ENCODE measurements at places on chromosomes 7 and 10.

DNA sequence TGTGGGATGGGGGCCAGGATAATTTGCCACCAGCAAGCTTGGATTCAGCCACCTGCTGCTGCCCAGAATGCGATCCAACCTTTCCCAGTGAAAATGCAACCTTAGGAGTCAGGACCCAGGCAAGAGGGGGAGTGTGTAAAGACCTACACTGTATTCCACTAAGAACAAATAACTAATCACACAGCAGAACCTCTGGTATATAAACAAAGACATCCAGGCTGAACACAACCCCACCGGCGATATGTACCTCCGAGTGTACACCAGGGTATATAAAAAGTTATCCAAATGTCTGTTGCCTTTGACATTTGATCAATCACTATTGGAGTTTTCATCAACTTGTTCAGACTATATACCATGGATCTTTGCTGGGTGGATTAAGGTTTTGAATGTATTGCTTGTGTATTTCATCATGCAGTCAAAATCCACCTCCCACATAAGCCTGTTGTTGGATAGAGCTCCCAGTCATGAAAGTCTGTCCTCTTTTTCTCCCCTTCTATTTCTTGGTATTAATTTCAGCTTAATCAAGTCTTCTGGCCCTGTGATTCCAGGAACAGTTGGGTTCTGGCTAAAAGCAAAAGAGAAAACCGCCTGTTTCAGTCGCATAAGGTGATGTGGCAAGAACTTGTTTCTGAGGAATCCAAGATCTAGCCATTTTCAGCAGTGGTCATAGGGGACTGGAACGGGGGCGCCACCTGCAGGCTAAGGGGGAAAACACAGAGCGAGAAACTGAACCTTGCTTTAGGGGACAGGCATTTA, 290.7 kb downstream of the CCDC3 start:
- DNase-seq = peak; percentile 50

- DNase-seq = no peak
Observed at GRCh38 chr10:30970760-30971460, 60.8 kb downstream of the ZNF438 start.

DNA sequence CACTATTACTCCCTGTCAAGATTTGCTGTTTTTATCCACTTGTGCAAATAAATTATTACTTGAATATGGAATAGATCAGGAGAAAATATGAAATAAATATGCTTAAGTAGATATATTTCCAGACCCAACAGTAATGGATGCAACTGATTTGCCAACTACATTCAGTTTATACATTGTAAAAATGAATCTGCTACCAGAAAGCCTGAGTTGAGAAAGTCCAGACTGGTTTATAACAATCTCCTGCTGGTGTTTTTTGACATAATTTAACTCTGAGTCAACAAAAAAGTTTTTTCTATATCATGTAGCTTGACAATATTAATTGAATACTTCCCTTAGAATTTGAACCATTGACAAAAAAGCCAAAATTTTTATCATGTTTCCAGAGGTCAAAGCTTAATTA, 265.8 kb upstream of the SEMA3D start:
- no peak for DNase-seq

- DNase-seq = peak; percentile 93
Observed at GRCh38 chr7:27697861-27698430, 35.3 kb upstream of the HIBADH start.

- DNase-seq = no peak
Observed at GRCh38 chr10:108454224-108454623, 1289.7 kb upstream of the SORCS1 start.

DNA sequence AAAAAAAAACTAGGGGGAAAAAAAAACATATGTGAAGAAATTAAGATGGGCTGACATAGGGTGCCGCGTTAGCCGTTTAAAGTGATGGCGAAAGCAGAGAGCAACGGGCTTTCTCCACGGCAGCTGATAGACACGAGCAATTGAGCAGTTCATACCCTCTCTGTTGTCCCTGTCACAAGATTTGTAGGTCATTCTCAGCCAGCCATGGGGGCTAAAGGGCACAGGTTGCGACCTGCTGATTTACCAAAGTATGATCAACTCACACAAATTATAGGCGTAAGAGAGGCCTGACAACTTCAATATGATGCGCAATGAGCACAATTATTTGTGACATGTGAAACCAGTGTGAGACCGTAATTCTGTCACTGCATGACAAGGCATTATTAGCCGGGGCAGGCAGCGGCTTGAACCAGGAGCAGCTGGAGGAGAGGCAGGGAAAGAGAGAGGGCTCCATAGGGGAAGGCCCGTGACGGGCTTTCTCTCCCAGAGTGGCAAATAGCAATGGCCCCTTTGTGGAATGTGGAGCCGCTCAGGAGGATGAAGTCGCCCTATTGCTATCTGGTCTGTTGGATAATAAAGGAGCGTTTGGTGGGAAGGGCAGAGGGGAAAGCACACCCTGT, 195.1 kb upstream of the HABP2 start:
- no peak for DNase-seq

GRCh38 chr7:93817526-93817925, 73.0 kb downstream of the TFPI2 start:
- no peak for DNase-seq

- DNase-seq = no peak
Observed at GRCh38 chr10:86169506-86170254, 196.9 kb downstream of the GRID1 start.

GRCh38 chr10:90591629-90592028, 266.2 kb downstream of the HTR7 start:
- DNase-seq = no peak

GRCh38 chr10:81071087-81071796, 533.5 kb downstream of the SH2D4B start:
- no peak for DNase-seq

DNA sequence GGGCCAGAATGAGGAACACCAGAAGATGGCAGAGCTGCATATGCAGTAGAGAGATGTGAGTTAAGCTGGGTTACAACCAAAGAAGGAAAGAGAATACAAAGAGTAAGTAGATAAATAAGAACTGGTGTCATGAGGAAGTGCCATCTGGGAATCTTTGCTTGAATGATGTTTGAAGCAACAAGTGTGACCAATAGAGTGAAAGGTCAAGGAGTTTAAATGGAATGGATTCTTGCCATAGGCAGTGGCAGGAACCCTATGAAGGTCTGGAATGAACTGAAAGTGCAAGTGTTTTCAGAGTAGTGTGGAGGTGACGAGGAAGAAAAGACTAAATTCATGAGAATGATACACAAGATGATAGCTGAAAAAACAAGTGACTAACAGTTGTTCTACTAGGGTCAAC, 21.6 kb downstream of the MEST start:
- DNase-seq = no peak

DNA sequence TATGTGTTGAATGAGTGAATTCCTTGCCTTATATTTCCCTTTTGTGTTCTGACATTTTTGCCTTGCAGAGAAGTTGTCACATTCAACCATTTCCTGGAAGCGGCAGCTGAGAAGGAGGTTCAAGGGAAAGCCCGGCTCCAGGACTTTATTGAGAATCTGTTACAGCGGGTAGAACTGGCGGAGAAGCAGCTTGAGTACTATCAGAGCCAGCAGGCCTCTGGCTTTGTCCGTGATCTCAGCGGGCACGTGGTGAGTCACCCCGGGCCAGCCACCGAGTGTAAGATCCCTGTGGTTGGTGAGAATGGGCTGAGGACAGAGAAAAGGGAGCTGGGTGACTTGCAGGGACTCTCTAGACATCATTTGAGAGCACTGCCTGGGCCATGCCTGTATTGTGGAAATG, 14.2 kb downstream of the ZNF365 start:
- no peak for DNase-seq

GRCh38 chr10:22823109-22823508, 104.7 kb upstream of the ARMC3 start:
- no peak for DNase-seq

DNA sequence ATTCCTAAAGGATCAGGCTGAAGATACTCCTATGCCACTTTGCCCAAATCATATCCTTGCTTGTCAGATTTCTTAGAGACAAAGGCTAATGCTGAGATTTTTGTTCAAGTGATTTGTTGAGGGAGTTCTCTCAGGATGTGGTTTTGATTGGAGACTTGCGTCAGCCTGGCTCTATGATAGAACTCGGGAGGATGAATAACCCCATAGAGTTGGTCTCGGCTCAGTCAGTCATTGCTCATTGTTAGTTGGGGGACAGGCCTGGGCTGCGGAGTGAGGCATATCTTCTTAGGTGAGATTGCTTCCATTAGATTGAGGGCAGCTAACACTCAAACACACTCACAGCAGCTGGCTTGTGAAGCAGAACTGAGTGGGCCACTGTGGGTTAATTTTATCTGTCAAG, 203.4 kb downstream of the KIF20B start:
- no peak for DNase-seq

- peak; percentile 36 for DNase-seq
Observed at GRCh38 chr7:135536150-135536549, 21.6 kb upstream of the NUP205 start.

DNA sequence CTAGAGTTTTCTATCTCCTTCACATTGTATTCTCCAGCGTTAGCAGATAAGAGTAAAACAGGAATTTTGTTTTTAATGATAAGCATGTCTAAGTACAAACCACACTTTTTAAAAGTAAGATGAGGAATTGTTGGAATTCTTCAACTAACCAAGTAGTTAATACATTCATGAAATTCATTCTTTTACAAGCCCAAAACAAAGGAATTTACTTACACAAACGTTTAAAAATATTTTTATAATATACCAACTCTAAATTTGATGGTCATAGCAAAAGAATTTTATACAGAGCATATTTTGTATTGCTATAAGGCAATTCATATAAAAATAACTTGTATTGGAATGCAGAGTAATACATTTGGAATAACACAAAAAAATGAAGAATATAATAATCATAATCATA, 51.3 kb downstream of the TWIST1 start:
- no peak for DNase-seq

DNA sequence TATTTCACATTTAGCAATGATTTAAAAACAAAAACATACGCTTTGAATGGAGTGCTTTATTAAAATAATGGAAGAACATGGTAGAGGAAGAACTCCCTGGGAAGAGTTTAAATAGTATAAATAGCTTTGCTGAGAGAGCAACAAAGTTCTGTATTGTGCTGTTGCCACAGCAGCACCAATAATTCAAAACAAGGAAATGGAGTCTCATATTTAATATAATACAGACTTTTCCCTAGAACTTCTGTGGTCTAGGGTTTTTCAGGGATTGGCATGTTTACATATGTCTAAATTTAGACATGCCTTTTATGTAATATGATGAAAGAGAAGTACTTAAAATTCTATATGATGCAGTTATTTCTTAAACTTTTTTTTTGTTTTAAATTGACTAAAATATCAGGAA, 217.2 kb upstream of the HDAC9 start:
- no peak for DNase-seq

- DNase-seq = no peak
Observed at GRCh38 chr7:35760143-35760745, 40.6 kb upstream of the SEPTIN7 start.

- no peak for DNase-seq
Observed at GRCh38 chr7:159008417-159008816, 136.2 kb downstream of the VIPR2 start.

GRCh38 chr7:28298870-28299518, 113.3 kb upstream of the CREB5 start:
- no peak for DNase-seq

DNA sequence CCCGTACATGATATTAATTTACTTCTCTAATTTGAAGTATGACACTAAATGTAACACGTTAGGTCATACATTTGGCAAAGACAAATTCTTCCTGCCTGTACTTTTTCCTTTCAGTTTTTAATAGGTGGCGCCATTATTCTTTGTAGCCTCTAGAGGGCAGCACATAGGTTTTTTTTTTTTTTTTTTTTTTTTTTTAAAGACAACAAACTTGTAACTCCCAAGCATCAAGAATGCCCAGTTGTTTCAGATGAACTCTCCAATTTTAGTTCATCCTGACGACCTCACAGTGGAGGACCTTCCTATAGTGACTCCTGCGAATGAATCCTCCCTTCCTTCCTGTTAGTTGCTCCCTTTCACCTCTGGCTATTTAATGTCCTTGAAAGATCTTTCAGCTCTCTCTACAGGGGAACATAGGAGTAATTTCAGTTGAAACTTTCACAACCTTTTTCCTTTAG, 139.3 kb upstream of the HDAC9 start:
- DNase-seq = peak; percentile 75

- DNase-seq = no peak
Observed at GRCh38 chr7:115477193-115477651, 553.3 kb downstream of the TFEC start.

DNA sequence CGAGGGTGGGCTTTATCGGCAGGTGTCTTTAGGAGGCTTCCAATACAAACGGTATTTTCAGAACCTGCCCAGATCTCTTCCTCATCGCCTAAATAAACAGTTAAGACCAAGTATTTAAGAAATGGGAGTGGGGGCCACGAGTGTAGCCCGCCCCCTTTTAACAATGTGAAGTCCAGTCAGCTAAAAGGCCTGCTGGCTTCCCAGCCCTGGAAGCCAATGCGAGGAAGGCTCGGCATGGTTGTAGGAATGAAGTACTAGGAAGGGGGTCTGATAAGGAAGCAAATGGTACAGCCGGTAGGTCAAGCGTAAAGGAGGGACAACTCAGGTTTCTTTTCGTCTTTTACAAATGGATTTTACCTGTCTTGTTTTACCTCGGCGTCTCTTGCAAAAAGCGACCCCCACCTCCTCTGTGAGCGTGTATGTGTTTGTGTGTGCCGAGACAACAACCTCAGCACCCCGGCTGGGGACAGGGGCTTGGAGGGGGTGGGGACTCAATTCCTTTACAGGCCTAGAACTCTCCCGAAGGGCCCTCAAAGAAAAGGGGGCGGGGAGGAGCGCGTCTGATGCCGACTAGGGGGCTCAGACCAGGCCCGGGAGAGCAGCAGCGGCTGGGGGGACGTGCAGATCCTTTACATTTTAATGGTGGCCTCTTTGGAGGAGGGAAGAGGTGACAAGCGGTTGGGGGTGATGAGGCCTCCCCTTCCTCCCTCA, 147.6 kb downstream of the GPR85 start:
- no peak for DNase-seq

DNA sequence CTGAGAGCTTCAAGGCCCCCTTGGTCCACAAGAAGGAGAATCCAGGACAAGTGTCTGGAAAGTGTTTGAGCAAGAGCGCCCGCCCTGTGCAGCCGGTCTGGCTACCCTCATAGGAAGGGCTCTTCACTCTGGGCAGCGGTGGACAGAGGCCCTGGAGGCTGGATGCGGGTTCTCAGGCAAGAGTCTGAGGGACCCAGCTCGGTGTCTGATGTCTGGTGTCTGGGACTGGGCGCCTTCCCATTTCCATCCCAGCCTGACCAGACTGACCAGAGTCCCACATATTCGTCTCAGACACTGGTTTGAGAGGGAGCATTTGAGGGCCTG, 59.8 kb downstream of the HK1 start:
- DNase-seq = no peak

DNA sequence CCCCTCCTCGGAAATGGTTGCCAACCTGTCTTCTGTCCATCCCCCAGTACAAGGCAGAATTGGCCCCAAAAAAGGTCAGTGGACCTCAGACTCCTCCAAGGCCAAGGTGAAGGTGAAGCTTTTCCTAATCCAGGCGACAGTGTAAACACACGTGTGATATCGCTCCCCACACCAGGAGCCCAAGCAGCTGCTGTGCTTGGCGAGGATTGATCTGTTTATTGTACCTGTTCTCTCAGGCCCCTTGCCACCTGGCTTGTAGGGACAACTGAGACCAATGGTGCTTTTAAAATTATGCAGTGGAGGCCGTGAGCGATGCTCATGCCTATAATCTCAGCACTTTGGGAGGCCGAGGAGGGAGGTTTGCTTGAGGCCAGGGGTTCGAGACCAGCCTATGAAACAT, 66.1 kb upstream of the GTF2IRD1 start:
- no peak for DNase-seq
